NCI-H2081 (cell line): ENCODE measurements at places on chromosomes 1 and 21.

DNA sequence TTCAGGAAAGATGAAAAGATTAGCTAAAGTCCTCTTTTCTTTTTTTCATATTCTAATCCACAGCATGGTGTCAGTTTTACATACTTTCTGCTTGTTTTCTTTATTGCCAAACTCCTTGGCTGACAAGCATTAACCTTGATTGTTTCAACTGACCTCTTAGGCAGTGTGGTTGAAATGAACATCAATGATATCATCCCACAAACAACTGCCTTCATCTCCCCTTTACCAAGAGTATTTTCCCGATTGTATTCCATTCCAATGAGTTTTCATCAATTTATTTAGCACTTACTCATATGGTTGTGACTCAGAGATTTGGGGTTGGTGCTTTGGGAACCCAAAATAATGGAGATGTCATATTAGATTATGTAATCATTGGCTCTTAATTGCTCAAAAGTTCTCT is 71.8 kb downstream of the SPAG17 start:
- no peak for DNase-seq

GRCh38 chr1:184191181-184191621 is 139.7 kb downstream of the TSEN15 start:
- DNase-seq, result no peak

DNA sequence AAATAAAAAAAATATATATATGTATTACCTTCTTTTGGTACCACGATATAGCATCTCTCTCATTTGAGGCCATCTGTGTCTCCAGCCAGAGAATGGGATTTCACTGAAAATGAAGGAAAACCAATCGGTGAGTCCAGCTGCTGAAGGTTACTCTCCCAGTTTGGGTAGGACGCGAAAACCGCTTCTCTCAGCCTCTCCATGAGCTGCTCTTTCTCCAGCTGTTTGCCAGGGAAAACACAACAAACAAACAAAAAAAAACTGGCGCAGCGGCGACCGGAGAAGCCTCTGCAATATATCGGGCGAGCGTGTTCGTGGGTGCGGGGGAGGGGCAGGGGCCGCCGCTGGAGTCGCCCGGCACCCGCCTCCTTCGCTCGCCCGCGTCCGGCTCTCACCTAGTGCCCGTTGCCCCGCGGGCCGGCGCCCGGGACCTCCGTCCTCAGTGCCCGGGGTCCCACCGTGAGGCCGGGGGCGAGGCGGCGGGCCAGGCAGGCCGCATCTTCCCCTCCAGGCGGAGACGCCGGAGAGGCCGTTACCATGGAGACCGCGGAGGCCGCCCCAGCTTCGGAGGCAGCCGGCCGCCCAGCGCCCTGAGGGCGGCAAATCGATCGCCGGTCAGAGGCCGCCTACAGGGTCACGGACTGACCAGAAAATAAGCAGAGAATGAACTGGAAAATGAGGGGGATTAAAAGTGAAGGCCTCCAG is 504 bp downstream of the PHTF1 start:
- DNase-seq, result peak; percentile 12

- DNase-seq, result no peak
These were observed 19.7 kb downstream of the LRRC7 start for GRCh38 chr1:69587391-69587790.

GRCh38 chr1:118486199-118486598 is 301.2 kb upstream of the SPAG17 start:
- peak; percentile 40 for DNase-seq

DNA sequence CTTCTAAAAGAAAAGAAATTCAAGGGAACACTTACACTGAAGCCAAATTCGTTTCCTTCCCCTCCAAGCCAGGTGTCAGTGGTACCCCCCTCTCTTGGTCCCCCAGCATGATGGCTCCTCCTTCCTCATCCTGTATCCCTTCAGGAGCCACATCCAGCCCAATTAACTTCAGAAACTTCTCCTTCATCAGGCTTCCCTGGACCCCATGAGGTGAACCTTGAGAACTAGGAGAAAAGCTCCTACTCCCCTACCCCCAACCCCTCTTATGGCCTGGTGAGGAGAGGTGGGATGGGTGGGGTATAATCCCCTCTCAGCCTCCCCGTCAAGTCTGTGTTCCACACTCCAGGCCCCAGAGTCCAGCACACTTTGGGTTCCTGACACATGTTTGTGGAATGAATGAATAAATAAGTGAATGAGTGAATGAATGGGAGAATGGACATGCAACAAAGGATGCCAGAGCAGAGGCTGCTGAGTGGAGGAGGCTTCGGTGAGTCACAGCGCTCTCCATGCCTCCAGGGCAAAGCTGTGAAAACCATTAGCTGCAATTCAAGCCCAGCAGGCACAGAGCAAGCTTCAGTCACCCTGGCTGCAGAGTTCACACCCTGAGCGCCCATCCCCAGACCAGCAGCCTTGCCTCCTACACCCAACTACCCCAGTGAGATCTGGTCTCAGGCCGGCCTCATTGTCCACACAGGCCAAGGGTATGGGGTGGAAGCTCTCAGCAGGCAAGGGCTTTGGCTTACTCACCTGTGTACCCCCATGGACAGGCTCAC is 43.8 kb downstream of the BATF3 start:
- no peak for DNase-seq

GRCh38 chr1:22057861-22058260 is 5.4 kb downstream of the CDC42 start:
- DNase-seq, result no peak

- no peak for DNase-seq
These were observed 55.9 kb downstream of the BCAR3 start for GRCh38 chr1:93625582-93626327.

DNA sequence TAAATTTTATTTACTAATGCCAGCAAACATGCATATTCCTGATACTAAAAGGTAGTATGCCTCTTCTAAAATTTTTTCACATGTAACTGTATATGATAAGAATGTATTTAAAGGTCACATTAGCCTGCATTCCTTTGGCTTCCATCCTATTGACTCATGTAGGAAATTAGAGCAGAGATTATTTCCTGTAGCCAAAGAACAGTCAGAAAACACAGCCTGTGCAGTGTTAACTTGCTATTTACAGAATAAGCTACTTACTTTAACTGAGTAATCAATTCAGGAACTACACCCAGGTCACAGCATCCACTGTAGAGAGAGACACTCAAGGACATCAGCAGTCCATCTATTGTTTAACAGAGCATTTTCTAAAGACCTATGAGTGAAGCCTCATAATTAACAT is 154.5 kb upstream of the ADGRL4 start:
- DNase-seq, result no peak

DNA sequence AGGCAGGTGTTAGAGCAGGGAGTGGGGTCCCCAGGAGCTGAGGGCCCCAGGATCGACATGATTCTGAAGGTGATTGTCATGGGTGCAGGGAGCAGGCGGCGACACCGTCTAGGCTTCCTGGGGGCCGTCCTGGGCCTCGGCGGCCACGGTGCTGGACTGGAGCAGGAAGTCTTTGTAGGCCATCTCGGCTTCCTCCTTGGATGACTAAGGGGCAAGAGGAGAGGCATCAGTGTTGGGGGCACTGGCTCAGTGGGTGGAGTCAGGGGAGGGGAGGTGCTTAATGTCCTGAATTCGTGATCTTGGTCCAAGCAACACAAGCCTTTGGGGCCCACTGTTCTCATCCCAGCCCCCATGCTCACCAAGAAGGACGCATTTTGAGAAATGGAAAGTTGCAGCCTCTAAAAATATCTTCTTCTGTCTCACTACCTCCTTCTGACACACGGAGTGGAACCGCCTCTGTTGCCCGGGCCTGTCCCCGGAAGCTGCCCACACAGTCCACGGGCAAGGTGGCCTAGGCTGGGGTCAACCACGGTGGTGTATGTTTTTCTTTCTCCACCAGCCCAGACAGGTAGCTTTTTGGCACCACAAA is 8.6 kb upstream of the FCMR start:
- DNase-seq, result no peak

- no peak for DNase-seq
These were observed 29.3 kb downstream of the IFNGR2 start for GRCh38 chr21:33432496-33432895.

DNA sequence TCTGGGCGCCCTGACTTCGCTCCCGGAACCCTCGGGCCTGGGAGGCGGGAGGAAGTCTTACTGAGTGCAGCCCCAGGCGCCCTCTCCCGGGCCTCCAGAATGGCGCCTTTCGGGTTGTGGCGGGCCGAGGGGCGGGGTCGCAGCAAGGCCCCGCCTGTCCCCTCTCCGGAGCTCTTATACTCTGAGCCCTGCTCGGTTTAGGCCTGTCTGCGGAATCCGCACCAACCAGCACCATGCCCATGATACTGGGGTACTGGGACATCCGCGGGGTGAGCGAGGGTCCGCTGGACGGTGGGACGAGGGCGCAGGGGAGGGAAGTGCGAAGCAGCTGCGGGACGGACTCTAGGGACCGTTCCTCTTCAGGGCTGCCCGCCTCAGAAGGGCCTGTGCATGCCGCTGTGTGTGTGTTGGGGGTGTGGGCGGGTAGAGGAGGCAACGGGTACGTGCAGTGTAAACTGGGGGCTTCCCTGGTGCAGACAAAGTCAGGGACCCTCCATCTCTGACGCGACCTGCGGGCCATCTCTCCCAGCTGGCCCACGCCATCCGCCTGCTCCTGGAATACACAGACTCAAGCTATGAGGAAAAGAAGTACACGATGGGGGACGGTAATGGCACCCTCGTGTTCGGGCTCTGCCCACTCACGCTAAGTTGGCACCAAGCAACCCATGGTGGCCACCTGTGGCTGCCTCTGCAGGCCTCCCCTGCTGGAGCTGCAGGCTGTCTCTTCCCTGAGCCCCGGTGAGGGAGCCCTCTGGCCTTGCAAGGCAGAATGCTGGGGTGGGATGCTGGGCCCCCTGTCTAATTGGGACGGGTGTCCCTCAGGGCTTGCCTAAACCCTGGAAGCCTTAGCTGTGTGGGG is at the start of gene GSTM1:
GSTM1 (plus strand) TSS at position 177 of the 859 bp plus-strand sequence; CDS start at position 234, 57 bp downstream.
- DNase-seq, result no peak
